ENCODE measurements at places on chromosomes 13 and 19.

DNA sequence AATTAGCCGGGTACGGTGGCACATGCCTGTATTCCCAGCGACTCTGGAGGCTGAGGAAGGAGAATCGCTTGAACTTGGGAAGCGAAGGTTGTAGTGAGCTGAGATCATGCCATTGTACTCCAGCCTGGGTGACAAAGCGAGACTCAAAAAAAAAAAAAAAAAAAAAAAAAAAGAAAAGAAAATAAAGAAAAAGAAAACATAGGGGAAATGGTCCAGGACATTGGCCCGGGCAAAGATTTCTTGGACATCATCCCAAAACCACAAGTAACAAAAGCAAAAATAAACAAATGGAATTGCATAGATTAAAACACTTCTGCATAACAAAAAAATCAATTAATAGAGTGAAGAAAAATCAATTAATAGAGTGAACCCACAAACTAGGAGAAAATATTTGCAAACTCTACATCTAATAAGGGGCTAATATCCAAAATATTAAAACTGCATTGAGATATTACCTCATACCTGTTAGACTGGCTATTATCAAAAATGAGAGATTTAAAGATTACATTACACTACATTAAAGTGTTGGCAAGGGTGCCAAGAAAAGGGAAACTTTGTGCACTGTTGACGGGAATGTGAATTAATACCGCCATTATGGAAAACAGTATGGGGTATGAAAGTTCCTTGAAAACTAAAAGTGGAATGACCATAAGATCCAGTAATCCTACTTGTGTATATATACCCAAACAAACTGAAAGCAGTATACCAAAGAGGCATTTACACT lies 18.5 kb upstream of the ABCC4 start:
- no peak for DNase-seq

DNA sequence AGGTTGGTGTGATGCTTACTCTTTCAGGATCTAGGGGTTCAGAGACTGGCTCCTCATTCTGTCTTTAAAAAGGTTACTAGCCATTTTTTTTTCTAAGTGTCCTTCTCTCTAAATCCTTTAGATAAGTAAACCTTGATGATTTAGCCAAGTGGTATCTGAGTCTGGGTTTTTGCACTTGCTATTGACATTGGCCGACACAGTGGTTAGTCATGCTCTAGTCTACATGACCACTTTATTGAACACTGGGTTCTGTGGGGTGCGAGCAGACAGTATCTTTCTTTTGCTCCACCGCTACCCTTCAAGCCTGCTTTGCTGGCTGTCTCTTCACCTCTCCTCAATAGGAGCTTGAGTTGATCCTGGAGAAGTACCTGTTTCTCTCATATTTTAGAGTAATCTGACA lies 6.2 kb upstream of the NUP58 start:
- no peak for DNase-seq

DNA sequence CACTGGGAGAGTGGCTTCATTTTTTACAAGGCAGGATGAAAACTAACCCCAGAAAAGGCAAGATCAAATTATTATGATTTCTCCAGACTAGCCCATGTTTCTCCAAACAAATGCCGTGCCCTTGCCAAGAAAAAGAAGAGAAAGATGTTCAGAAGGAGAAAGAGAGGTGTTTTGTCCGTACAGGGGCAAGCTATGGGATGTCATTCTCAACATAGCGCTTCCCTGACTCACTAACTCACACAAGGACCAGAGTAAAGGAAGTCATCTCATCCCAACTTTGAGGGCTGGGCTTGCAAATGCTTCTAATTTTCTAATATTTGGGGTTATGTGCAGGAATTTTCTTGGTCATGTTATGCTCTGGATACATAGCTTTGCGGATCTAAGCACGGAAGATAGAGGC lies 224.2 kb upstream of the MAB21L1 start:
- no peak for DNase-seq

DNA sequence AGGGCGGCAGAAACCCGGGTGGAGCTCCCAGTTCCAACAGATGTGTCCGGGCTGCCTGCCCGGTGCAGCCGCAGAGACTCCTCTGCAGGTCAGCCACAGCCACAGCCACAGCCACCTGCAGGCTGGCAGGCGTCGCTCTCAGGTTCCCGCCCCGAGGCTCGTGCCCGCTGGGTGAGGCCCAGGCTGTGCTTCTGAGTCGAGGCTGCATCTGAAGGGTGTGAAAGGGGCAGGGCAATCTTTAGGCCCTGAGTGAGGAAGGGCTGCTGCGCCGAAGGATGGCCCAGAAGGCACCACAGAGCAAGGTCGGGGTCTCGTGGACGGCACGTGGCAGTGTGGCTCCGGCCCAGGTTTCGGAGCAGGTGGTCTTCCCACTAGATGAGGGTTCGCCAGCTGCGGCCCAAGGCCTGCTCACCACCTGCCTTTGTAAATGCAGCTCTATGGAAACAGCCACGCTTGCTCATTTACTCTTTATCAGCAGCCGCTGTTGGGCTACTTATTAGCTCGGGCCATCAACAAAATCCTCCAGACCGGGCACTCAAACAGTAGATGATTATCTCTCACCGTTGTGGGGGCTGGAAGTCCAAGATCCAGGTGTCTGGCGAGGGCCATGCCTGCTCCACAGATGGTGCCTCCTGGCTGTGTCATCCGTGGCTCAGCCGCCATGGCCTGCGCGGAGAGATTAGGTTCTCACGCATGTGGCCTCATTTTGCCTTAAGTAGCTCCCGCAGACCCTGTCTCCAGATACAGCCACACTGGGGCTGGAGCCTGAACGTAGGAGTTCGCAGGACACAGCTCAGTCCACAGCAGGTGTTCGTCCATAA lies 40.3 kb upstream of the TFDP1 start:
- no peak for DNase-seq

- DNase-seq: no peak
Measured at GRCh38 chr13:113845723-113846635, 17.9 kb downstream of the GAS6 start.

DNA sequence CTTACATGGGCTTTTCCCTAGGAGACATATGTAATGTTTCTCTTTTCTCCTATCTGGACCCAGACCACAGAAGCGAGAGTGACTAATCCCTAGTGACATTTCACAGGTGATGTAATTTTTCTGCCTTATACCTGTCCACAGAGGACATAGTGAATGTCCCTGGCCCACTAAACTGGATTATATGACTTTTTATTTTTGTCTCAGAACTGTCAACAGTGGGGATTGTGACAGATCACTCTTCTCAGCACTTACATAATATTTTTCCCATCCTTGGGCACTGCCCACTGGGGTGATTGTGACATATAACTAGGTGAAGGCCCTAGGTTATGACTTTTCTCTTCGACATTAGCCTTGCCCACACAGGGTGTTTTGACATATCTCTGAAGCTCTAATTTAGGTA lies 7.9 kb upstream of the ZNF726 start:
- no peak for DNase-seq

- no peak for DNase-seq
Measured at GRCh38 chr13:85312071-85312470, 487.1 kb downstream of the SLITRK6 start.

GRCh38 chr13:42477596-42478190 lies 96.3 kb upstream of the TNFSF11 start:
- no peak for DNase-seq

GRCh38 chr19:2039959-2040646 lies 10.9 kb downstream of the MKNK2 start:
- no peak for DNase-seq
